ENCODE measurements at places on chromosomes 7 and 10. TPM values are rescaled to one million over a fixed set of nuclear protein-coding genes. Genes with fewer than 3 reads are reported as not detected.

Gene FAM241B
- total RNA-seq, result 13.0 TPM

Gene WIPF3
- total RNA-seq, result 0.25 TPM

Gene PNLIP
- not detected for total RNA-seq

Gene AKR1C2
- total RNA-seq, result 1,997 TPM

Gene RARRES2
- not detected for total RNA-seq

Gene CDC14C
- total RNA-seq, result not detected

- no peaks in the 10 kb centered on the region for H3K27me3 ChIP-seq
- no peak overlapping the region for H3K4me3 ChIP-seq
- no peak overlapping the region for H3K27ac ChIP-seq
- H3K4me1 ChIP-seq, result no peaks in the 10 kb centered on the region
- DNase-seq, result no peak
- no peaks in the 10 kb centered on the region for H3K36me3 ChIP-seq
Observed at GRCh38 chr10:16483241-16483917, 38.3 kb downstream of the C1QL3 start.

DNA sequence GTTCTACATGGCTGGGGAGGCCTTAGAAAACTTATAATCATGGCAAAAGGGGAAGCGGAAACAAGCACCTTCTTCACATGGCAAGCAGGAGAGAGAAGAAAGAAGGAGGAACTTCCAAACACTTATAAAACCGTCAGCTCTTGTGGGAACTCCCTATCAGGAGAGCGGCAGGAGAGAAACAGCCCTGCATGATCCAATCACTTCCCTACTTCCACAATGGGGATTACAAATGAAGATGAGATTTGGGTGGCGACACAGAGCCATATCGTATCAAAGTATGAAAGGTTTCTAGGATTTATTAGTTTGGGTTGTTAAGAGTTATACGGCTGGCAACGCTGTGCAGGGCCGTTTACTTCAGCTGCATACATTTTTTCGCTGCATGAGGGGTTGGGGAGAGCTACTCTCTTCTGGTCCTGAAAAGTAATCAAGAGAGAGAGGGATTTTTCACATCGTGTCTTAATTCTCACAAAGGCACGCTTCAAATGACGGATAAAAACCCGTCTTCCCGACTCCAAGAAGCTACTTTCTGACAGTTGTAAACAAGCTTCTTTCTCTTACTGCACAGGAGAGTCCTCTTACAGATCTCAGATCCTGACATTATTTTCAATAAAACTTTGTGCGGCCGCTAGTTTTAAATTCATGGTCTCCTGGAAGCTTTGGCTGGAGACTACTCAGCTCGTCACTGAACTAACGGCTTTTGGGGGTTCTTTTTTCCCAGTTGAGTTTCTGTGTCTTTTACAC is 751 bp upstream of the GTPBP10 start:
- peaks cover 2% of the 10 kb centered on the region for H3K36me3 ChIP-seq
- 0 out of 2 replicates have a peak, but pooled peaks cover 13% of the 10 kb centered on the region for H3K4me1 ChIP-seq
- no peak overlapping the region for H3K27ac ChIP-seq
- H3K27me3 ChIP-seq, result no peaks in the 10 kb centered on the region
- peak; percentile 11 for DNase-seq

- H3K4me3 ChIP-seq, result no peak overlapping the region
- H3K27ac ChIP-seq, result no peak overlapping the region
- H3K27me3 ChIP-seq, result no peaks in the 10 kb centered on the region
- DNase-seq, result no peak
Observed at GRCh38 chr7:67955061-67955460, 958.4 kb downstream of the TYW1 start.

- peaks cover 26% of the 10 kb centered on the region for H3K27me3 ChIP-seq
- no peaks in the 10 kb centered on the region for H3K4me1 ChIP-seq
- DNase-seq, result no peak
- H3K4me3 ChIP-seq, result no peak overlapping the region
- H3K36me3 ChIP-seq, result no peaks in the 10 kb centered on the region
- no peak overlapping the region for H3K27ac ChIP-seq
Observed at GRCh38 chr10:80612261-80612660, 74.6 kb downstream of the SH2D4B start.

GRCh38 chr7:28246921-28247461 is 66.4 kb upstream of the JAZF1 start:
- H3K36me3 ChIP-seq, result no peaks in the 10 kb centered on the region
- no peak overlapping the region for H3K4me3 ChIP-seq
- no peak overlapping the region for H3K27ac ChIP-seq
- H3K27me3 ChIP-seq, result no peaks in the 10 kb centered on the region
- no peaks in the 10 kb centered on the region for H3K4me1 ChIP-seq

DNA sequence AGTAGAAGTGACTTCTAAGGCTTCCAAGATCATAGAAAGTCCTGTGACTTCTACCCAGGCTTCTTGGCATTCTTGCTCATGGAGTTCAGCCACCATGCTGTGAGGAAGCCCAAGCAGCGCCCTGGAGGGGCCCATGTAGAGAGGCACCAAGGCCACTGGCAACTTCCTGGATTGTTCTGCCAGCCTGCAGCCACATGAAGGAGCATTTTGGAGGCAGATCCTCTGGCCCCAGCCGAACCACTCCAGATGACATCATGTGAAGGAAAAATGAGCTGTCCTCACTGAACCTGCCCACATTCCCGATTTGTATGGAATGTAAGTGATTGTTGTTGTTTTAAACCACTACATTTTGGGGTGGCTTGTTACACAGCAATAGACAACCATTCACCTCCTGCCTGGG is 51.5 kb upstream of the MNX1 start:
- no peaks in the 10 kb centered on the region for H3K36me3 ChIP-seq
- no peak overlapping the region for H3K27ac ChIP-seq
- peaks cover 96% of the 10 kb centered on the region for H3K27me3 ChIP-seq

GRCh38 chr7:27156508-27156898 is at the start of gene HOXA7:
Gene HOXA7 (minus strand): TSS chr7:27156675. CDS start chr7:27156545, 130 bp downstream.
- no peak for DNase-seq
- H3K27me3 ChIP-seq, result no peaks in the 10 kb centered on the region
- no peak within 1 kb of the TSS for H3K4me3 ChIP-seq

DNA sequence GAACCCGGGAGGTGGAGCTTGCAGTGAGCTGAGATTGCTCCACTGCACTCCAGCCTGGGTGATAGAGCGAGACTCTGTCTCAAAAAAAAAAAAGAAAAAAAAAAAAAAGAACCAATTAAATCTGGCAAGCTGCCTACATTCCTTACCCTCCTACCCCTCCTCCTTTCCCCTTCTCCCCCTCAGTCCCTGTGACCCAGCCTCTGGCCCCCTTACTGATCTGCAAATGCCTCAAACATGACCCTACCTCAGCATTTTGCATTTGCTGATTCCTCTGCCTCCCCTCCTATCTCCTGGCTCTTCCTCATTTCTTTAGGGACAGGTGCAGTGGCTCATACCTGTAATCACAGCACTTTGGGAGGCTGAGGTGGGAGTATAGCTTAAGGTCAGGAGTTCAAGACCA is 19.3 kb downstream of the CDHR3 start:
- no peak overlapping the region for H3K4me3 ChIP-seq
- no peak overlapping the region for H3K27ac ChIP-seq
- H3K4me1 ChIP-seq, result no peaks in the 10 kb centered on the region
- no peaks in the 10 kb centered on the region for H3K36me3 ChIP-seq

DNA sequence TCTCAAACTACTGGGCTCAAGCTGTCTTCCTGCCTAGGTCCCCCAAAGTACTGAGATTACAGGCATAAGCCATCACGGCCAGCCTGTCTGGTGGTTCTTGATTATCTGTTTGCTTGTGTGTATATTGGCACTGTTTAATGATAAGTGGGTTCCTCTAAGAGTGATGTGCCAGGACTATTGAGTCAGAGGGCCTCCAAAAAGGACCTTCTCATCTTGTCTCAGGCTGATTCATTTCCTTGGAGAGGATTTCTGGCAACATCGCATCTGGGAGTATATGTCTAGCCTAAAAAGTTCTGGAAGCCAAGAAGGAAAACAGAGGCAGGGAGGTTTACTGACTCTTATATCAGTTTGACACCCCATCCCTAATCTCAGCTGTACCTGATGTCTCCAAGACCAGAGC is 27.1 kb upstream of the AKAP9 start:
- no peak overlapping the region for H3K27ac ChIP-seq
- no peak overlapping the region for H3K4me3 ChIP-seq
- DNase-seq, result no peak
- H3K36me3 ChIP-seq, result no peaks in the 10 kb centered on the region
- no peaks in the 10 kb centered on the region for H3K27me3 ChIP-seq

- peaks cover under 1% of the 10 kb centered on the region for H3K4me1 ChIP-seq
- no peaks in the 10 kb centered on the region for H3K36me3 ChIP-seq
- H3K27me3 ChIP-seq, result no peaks in the 10 kb centered on the region
- no peak for DNase-seq
- H3K4me3 ChIP-seq, result no peak overlapping the region
- H3K27ac ChIP-seq, result no peak overlapping the region
Observed at GRCh38 chr10:60644436-60645130, 133.7 kb upstream of the CDK1 start.

DNA sequence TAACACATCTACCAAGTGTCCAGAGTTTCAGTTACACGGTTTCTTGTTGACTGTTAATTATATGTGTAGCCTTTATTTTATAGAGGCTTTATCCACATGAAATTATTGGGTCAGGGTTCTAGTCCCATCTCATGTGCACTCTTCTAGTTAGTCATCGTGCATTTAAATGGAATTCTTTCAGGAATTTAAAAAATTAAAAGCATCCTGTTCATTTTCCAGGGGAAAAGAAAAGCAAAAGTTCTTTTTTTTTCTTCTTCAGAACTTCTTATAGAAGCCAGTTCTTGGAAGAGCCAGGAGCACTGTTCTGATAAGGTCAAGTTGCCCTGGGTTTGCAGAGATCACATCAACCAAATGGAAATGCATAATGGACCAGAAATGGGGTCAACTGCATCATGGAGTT is 324.7 kb downstream of the INHBA start:
- no peak overlapping the region for H3K4me3 ChIP-seq
- H3K36me3 ChIP-seq, result no peaks in the 10 kb centered on the region
- H3K27me3 ChIP-seq, result no peaks in the 10 kb centered on the region
- no peak overlapping the region for H3K27ac ChIP-seq
- no peak for DNase-seq

GRCh38 chr7:375321-375831 is 85.4 kb downstream of the FOXL3 start:
- DNase-seq, result no peak
- H3K4me1 ChIP-seq, result no peaks in the 10 kb centered on the region
- H3K27ac ChIP-seq, result no peak overlapping the region
- H3K4me3 ChIP-seq, result no peak overlapping the region

DNA sequence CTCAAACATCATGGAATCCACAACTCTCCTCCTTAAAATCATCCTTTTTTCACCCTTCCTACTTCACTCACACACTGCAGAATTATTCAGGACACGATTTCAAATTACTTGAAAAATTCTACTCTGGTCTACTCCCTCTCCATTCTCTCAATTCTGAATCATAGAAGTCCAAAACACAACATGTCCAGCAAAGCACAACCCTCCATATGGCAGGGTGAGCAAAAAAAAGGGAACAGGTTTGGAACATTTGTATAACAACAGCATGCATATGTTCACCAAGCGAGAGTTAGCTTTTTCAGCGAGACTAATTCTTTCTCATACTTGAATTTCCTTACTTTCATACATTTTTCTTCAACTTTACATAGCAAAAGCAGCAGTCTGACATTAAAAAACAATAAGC is 73.4 kb downstream of the ABI1 start:
- H3K27ac ChIP-seq, result no peak overlapping the region
- no peaks in the 10 kb centered on the region for H3K36me3 ChIP-seq
- no peaks in the 10 kb centered on the region for H3K27me3 ChIP-seq
- DNase-seq, result no peak
- peaks cover 2% of the 10 kb centered on the region for H3K4me1 ChIP-seq

DNA sequence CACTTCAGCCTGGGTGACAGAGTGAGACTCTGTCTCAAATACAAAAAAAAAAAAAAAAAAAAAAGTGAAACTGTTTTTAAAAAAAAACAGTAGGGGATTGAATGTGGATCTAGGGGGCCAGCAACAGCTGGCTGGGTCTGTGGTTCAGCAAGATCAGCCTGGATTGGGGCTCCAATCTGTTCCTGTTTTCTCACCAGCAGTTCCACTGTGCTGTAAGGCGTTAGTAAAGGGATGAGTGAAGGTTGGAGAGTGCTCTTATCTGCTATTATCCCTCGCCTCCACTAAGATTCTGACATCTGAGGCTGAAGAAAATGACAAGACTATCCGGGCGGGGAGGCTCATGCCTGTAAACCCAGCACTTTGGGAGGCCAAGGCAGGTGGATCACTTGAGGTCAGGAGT is 41.6 kb upstream of the GTF2IRD1 start:
- H3K4me1 ChIP-seq, result no peaks in the 10 kb centered on the region
- H3K27ac ChIP-seq, result no peak overlapping the region
- H3K4me3 ChIP-seq, result no peak overlapping the region

- H3K36me3 ChIP-seq, result no peaks in the 10 kb centered on the region
- H3K27ac ChIP-seq, result no peak overlapping the region
- peaks cover 23% of the 10 kb centered on the region for H3K4me1 ChIP-seq
- DNase-seq, result no peak
- no peak overlapping the region for H3K4me3 ChIP-seq
Observed at GRCh38 chr10:5619362-5620211, 46.8 kb downstream of the ASB13 start.

GRCh38 chr7:135181261-135181928 is 10.9 kb upstream of the CYREN start:
- no peak for DNase-seq
- no peaks in the 10 kb centered on the region for H3K36me3 ChIP-seq
- H3K4me3 ChIP-seq, result no peak overlapping the region
- H3K27ac ChIP-seq, result no peak overlapping the region
- H3K4me1 ChIP-seq, result peaks cover 18% of the 10 kb centered on the region
- no peaks in the 10 kb centered on the region for H3K27me3 ChIP-seq
